ENCODE measurements at places on chromosomes 3 and 15.

DNA sequence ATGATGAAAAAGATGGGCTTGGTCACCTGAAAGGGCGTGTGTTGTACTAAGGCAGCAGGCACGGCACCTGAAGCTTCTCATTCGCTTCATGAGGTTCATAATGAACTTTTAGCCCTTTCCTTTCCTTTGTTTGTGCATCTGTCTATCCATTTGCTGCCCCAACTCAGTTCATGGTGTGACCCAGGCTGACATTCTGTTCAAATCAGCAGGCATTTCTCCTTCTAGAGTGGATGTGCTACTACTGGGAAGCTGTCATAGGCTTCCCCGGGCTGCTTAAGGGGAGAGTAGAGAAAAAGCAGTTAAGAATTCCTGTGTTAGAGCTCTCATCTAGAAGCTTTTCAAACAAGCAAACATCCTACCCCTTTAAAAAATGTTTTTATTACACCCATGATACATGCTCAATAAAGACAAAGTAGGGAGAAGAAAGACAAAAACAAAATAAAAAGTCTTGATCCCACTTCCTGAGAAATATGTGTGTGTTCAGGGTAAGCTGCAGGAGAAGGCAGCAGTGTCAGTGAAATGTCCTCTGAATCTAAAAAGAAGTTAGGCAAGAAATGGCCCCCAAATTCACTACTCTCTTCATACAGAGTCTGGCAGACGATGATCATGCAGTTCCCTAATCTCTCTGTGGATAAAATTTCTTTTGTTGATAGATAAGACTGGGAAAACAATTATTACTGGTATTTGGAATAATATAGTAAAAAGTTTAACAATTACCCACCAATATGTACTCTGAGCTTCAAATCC, 136.9 kb upstream of the PFN2 start:
- no peak for DNase-seq

- DNase-seq, result no peak
Observed at GRCh38 chr3:36943601-36944000, 1.3 kb downstream of the TRANK1 start.

GRCh38 chr15:47473832-47474231, 243.5 kb upstream of the SEMA6D start:
- no peak for DNase-seq

DNA sequence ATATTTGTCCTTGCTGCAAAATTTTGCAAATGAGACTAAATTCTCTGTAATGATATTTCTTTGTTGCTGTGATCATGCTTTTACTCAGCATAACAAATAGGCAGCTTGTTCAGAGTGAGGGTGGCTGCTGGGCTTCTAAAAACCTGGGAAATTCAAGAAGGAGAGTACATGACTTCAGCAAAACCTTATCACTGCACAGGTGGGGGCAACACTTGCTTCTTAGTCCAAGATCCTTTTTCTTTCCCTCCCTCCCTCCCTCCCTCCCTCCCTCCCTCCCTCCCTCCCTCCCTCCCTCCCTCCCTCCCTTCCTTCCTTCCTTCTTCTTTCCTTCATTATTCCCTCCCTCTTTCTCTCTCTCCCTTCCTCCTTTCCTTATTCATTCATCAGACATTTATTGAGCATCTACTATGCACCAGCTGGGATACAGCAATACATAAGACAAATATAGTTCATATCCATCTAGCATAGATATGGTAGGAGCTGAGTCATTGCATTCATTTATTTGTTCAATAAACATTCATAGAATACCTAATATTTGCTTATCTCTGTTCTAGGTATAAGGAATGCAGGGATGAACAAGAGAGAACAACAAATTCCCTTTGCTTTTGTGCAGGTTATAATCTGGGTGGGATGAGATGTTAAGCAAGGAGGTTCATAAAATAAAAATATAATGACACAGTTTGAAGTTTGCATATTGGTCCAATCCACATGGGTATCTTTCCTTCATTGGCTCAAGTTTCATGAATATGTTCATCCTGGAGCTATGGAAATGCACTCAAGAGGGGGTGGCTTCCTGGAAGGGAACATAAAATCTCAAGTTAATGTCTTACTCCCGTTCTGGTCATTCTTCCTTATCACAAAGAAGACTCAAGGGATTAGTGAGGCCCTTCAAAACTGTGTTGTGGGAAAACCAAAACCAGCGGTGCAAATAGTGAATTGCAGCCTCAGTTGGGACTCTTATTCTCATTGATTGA, 210.7 kb downstream of the PDCD6IP start:
- no peak for DNase-seq

DNA sequence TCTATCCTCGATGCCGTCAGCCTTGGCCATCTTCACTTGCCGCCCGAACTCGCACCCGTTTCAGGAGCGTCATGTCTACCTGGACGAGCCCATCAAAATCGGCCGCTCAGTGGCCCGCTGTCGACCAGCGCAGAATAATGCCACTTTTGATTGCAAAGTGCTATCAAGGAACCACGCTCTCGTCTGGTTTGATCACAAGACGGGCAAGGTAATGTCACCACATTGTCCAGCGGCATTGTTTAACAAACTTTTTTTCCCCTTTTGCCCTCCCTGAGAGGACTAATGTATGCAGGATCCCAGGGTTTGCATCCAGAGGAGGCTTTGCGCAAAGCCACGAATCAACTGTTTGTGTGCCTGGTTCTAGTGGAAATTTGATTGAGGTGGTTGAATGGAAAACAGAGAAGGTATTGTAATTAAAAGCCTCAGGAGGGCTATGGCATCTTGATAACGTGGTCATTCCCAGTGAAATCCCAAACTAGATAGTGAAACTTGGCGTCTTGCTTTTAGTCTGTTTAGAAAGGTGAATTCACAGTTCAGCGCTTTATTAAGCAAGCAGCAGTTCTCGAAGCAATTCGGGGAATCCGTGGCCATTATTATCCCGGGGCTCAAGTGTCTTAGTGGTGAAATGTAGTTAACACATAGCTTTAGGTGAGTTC, 1.7 kb downstream of the SLMAP start:
- DNase-seq, result no peak

- DNase-seq, result no peak
Observed at GRCh38 chr3:73432023-73432705, 192.6 kb downstream of the PDZRN3 start.

- no peak for DNase-seq
Observed at GRCh38 chr3:53236112-53236841, 19.5 kb downstream of the TKT start.

Data from stimulated activated naive B cell treated with anti-CD40 and anti-IgM and Interleukin-4, amounts not matched to agents 10 μg/mL and 1 μg/mL and 100 μg/mL, for 72 hours (primary cell).